Stimulated activated CD4-positive, alpha-beta T cell treated with anti-CD3 and anti-CD28 coated beads, Interleukin-4, amount 100 ng/mL, for 24 hours (primary cell): ENCODE measurements at places on chromosomes 13 and 19.

DNA sequence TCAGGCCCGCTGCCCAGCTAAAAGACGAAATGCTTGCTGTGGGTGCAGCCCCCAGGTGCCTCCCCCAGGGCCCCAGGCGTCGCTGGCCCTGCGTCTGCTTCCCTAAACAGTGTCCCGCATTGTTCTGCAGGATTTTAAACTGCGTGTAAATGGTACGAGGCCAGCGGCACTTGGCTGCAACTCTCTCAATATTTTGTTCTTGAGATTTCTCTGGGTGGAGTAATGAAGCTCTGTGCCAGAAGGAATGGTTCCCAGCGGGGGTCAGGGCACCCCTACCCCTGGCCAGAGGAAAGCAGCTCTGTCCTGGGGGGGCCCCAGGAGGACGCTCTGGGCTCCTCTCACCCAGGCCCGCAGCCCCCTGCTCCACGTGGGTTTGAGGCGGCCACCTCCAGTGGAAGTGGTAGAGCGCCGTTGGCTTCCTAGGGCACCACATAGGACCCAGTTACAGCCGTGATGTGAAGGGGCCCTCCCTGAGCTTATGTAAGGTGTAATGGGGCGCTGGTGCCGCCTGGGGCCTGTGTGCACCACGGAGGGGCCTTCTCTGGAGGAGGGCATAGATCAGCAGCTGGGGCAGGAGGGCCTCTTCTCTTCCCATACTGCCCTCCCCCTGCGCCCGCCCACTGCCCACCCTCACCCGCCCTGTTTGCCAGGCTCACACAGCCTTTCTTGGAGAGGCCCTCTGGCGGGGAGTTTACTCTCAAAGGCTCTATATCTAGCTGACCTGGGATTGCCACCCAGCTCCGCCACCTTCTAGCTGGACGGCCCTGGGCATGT lies 19.8 kb downstream of the PAK4 start:
- DNase-seq: no peak

DNA sequence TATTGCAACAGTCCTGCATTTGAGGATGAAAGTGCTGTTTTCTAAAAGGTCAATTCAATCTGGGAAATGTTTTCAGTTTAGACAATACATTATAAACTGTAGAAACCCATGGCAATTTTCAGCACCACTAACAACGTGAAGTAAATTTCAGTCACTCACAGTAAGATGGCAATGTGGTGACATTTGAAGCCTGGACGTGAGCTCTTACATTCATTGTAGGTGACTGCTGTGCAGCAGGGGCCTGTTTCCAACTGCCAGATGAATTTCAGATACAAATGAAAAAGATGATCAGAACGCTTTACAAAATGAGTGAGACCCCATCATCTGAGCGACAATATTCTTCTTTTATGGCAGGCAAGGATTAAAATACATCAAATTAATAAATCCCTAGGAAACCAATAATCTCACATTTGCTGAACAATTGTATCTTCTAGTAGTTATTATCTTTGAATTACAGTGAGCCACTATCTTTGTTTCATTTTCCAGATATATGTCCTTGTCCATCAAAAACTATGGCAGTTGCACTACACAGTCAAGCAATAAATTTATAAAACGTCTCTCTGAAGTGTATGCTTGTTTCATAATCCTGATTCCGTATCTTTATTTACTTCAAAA lies 1816.8 kb downstream of the OLFM4 start:
- DNase-seq: no peak

DNA sequence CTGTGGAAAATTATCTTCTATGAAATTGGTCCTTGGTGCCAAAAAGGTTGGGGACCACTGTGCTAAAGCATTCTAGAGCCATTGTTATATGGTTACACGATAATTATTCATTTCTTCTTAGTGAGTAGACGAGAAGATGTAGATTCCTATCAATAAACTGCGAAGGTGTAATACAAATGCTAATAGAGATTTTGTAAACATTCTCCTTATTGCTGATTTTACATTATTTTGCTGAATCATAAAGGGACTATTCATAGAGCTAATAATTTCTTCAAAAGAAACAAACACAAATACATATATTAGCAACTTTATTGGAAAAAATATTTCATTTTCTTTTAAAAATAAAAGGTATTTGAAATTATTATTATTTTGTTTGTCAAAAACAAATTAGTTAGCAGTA lies 823.0 kb upstream of the GPC6 start:
- DNase-seq: no peak

GRCh38 chr13:51364404-51365008 lies 25.0 kb downstream of the SERPINE3 start:
- DNase-seq: no peak

DNA sequence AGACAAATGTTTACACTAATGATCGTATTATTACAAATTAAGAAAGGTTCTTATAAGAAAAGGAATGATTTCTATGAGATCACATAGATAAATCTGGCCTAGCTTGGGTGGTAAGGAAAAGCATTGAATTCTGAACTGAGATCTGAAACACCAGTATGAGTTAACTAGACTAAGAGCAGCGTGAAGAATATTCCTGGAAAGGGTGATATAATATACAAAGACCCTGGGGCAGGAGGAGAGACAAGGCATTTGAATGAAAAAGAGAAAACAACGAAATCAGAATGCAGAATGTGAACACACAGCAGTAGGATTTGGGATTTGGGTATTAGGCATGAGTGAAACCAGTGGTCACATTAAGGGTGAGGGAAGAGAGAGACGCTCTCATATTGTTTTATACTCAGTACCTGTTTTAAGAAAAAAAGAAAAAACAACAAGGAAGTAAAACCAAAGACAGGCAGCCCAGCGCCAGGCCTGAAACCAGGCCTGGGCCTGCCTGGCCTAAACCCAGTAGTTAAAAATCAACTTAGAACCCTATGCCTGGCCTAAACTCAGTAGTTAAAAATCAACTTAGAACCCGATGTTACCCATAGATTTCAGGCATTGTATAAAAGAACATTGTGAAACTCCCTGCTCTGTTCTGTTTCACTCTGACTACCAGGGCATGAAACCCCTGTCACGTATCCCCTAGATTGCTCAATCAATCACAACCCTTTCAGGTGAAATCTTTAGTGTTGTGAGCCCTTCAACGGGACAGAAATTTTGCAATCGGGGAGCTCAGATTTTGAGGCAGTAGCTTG lies 287.1 kb downstream of the ITGBL1 start:
- no peak for DNase-seq

GRCh38 chr13:85186356-85187045 lies 612.7 kb downstream of the SLITRK6 start:
- no peak for DNase-seq

GRCh38 chr19:31270897-31271296 lies 78.3 kb downstream of the TSHZ3 start:
- DNase-seq: no peak

DNA sequence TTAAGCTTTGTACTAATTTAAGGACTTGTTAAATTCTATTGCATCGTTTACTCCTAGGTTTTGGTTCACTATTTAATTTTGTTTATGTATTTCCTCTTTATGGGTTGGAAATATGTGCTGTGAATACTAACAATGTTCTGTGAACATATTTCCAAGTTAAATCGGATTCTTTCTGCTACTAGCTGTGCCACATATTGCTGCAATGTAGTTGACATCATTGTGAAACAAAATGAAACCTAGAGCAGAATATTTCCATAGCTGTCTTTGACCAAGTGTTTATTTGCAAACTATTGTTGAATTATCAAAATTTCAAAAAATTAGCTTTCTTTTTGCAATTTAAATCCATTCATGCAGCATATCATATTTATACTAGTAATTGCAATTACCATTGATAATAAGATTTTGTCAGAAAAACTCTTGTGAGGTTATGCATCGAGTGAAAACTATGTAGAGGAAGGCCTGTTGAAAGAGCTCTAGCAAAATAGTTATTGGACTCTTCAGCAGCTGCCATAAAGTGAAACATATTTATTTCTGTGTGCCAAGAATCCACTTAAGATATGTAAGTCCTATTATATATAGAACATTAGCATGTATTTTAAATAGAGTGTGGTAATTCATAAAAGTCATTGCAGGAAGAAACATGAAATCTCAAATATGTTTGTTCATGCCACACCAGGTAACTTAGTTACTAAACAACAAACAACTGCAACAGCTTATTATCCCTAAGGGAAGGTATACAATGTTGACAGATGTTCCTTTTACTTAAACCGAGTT lies 575.1 kb downstream of the SLITRK6 start:
- DNase-seq: no peak

GRCh38 chr19:33312065-33312464 lies 9.7 kb upstream of the CEBPA start:
- no peak for DNase-seq

DNA sequence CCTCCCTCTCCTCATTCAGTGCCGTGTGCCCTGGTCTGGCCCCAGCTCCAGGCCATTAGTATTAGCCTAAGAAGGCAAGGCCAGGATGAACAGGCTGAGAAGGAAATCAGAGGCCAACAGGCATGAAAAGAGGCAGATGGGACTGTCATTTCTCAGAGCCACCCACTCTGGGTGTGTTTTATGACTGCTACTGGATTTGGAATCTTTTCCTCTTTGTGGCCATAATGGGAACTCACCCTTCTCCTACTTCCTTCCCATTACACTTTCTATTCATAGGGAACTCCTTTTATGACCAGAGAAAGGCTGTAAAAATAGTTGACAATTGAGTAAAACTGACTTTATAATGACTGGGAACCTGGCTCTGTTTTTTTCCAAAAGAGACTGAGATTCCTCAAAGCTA lies 17.7 kb downstream of the CEACAM8 start:
- no peak for DNase-seq

DNA sequence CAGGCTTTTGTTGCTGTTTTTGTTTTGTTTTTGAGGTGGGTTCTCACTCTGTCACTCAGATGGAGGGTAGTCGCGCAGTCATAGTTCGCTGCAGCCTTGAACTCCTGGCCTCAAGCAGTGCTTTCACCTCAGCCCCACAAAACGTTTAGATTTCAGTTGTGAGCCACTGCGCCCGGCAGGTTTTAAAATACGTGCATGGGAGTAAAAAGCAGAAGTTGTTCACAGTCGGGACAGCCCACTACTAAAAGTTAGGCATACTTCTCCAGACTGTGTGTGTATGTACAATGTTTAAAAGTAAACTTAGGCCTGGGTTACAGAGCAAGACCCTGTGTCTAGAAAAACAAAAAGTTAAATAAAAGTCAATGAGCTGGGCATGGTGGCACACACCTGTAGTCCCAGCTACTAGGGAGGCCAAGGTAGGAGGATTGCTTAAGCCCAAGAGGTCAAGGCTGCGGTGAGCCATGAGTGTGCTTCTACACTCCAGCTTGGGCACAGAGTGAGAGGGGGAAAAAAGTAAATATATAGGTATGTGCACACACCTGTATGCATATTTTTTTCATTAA lies 6.1 kb downstream of the SAFB start:
- no peak for DNase-seq

GRCh38 chr13:37531049-37531448 lies 67.5 kb downstream of the POSTN start:
- DNase-seq: no peak

GRCh38 chr19:8150178-8150865 lies 930 bp upstream of the FBN3 start:
- DNase-seq: no peak

DNA sequence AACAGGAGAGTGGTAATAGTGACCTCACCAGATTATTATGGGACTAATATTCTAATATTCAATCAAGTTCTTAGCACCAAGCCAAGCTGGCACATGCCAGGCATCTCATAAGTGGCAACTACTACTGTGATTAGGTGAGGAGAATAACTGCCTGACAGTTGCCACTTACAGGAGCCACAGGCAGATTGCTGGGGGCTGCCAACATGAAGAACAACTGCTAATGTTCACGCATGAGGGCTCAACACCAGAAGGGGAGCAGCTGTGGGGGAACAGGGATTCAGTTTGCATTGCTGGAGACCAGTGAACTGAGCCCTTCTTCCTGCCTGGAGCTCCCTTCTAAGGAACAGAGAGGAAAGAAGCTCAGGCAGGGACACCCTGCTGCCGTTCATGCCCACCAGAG lies 504.5 kb downstream of the FOXO1 start:
- DNase-seq: no peak

GRCh38 chr13:50085063-50085462 lies 69.8 kb downstream of the KCNRG start:
- no peak for DNase-seq

- DNase-seq: peak; percentile 49
Measured at GRCh38 chr19:45250832-45251451, at the start of gene MARK4. TSS of gene MARK4 (plus strand) at chr19:45251271. CDS start at chr19:45251589, 318 bp downstream.

GRCh38 chr13:96781141-96781540 lies 213.1 kb downstream of the OXGR1 start:
- no peak for DNase-seq

DNA sequence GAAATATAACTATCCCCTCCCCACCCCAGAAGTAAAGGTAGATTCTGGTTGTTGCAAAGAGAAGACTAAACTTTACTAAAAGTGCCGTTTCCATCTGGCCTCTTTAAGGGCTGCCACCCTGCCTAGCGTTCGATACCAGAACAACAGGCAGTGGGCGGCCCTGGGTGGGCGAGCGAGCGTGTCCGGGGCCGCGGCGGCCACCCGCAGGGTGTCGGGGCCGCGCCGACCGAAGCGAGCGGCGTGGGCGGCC lies 2.6 kb downstream of the FGF9 start:
- peak; percentile 23 for DNase-seq

- DNase-seq: no peak
Measured at GRCh38 chr19:33350538-33351309, 22.8 kb upstream of the CEBPG start.
